ENCODE measurements at places on chromosomes 13 and 19. TPM values are rescaled to one million over a fixed set of nuclear protein-coding genes. Genes with fewer than 3 reads are reported as not detected.

DNA sequence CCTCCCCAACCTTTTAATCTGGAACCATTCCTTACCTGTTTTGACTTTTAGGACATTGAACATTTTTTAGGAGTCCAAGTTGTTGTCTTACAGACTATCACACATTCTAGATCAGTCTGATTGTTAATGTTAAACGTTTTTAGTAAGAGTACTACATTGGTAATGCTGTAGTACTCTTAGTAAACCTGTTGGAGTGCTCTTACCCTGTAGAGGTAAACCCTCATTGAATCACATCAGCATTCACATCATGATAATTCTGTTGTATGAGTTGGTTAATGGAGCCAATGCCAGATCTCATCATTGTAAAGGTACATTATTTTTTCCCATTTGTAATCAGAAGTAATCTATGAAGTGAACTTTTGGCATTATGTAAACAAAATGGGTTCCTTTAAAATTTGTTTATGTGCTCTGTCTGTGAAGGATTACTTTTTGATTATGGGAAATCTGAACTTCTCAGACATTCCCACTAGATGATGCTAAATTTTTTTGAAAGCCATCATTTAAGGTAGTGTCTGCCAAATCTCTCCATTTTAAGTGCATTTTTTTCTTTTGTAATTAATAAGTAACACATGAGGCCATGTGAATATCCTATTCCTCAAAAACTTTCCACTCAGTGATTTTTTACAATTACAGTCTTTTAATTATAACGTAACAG lies 55.2 kb downstream of the VWA8 start:
- DNase-seq = peak; percentile 26

- no peak for DNase-seq
These were observed 64.0 kb downstream of the DNAJC3 start for GRCh38 chr13:95740979-95741320.

The GPR183 gene
- 11.8 TPM for total RNA-seq

- DNase-seq = no peak
These were observed 55.4 kb downstream of the SACS start for GRCh38 chr13:23377983-23378632.

The PEAK3 gene
- total RNA-seq = 2.1 TPM

DNA sequence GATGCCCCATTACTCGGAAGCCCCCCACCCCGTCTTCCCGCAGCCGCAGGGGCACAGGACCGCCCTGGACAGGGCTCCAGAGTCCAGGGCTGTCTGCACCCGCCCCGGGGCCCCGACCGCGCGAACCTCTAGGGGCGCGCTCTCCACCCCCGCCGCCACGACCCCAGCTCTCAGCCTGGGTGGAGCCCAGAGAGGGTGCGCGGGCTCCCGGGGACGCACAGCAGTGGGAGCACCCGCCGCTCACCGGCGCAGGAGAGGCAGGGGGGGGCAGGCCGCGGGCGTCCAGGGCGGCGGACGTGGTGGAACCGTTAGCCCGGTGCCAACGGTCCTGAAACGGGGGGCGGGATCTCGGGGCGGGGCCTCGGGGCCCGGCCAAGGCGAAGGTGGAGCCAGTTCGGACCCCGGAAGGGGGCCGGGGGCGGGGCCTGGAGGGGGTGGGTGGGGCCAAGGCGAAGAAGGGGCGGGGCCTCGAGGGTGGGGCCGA lies at the start of gene ATP8B3:
Gene ATP8B3, minus strand, starts transcription at position 335 of the 484 bp plus-strand sequence. CDS start 540 bp downstream, outside the sequence.
- DNase-seq = no peak

DNA sequence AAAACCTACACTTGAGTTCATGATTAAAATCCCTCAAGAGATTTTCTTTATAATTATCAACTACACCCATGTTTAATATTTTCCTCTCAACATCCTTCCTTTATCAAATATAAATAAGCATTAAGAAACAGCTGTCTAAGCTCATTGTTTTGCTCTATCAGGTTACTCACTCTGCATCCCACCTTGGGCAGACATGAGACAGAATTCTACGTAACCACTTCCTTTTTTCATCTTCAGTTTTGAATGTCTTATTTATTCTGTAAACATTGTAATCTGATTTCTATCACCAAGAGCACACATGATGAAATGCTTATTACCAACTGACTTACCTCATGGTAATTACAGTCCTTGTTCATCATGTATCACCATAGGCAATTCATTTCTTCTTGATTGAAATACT lies 1256.6 kb upstream of the ATXN8OS start:
- DNase-seq = no peak

DNA sequence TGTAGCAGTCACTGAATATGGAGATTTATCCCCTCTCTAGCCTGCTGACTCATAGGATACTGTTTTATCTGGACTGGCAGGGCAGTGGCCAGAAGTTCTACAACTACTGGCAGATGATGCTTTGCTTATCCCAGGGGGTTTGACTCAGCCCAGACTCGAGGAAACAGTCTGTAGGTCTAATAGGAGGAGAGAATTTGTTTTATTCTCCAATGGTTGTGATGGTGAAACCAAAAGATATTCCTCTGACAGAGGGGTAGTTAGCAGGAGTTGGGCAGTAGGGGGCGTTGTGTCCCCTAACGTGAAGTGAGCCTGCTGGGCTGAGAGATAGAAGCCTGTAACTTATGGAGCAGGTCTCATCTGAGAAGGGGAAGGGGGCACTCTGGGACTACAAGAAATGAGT lies 74.9 kb downstream of the WTIP start:
- DNase-seq = peak; percentile 35

The ZNF230 gene
- total RNA-seq = 7.1 TPM

- DNase-seq = no peak
These were observed 103.5 kb downstream of the SUCLA2 start for GRCh38 chr13:47897411-47898050.
